Fibroblast of skin of back (primary cell): ENCODE measurements at places on chromosomes 1 and 21.
A peak's percentile ranks its signal among the peaks of the same experiment; 100 is the strongest.

GRCh38 chr1:15026117-15026489 is 127.4 kb upstream of the TMEM51 start:
- no peak for DNase-seq

GRCh38 chr1:88791192-88791591 is 100.2 kb downstream of the GTF2B start:
- DNase-seq = no peak

DNA sequence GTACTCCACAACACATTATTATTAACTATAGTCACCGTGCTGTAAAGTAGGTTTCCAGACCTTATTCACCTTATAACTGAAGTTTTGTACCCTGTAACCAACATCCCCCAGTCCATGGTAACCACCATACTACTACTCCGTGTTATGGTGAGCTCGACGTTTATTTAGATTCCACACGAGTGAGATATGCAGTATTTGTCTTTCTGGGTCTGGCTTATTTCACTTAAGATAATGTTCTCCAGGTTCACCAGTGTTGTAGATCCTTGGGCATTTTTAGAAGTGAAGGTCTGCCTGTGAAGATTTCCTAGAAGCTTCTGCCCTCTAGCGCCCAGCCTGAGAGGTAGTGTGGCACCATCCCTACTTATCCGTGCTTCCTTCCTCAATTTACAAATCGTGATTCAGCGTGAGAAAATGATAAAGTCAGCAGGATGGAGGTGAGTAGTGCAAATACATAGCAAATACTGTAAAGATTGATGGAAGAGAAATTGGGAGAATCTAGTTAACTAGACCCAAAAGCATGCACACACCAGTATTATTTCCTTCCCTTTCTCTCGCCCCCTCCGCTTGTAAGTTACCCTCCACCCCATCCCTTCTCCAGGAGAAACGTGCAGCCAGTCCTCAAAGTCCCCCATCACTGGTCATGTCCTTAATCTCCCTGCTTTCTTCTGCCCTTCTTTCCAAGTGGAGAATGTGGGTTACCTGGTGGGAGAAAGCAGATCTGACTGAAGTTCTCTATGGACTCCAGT is 36.0 kb upstream of the DISC1 start:
- DNase-seq = peak; percentile 66

GRCh38 chr1:156839426-156840109 is 19.3 kb downstream of the INSRR start:
- DNase-seq = no peak

DNA sequence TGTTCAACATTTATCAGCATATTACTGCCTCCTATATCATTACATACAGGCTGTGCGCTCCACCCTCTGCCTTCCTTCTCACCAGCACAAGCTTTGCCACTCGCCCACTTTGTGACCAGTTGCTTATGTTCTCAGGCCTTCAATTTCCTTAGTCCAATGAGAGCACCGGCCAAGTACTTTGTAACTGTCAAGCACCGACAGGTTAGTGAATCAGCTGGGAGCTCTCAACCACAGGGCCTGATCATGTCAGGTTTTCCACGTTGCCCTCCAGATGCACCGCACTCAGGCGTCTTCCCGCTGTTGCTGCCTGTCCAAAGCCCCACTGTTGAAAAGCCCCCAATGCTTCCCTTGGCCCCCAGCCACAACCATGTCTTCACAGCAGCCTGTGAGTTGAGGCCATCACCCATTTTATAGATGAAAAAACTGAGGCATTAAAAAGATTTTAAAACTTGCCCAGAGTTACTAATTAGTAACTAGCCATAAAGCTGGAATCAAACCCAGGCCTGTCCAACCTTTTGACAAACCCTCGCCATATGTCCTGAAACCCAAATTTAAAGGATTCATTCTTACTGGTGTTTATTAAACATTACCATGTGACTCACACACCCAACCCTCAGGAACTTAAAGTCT is 3.4 kb upstream of the KCNN3 start:
- DNase-seq = no peak

GRCh38 chr1:173383351-173383750 is 93.8 kb upstream of the PRDX6 start:
- DNase-seq = peak; percentile 65

DNA sequence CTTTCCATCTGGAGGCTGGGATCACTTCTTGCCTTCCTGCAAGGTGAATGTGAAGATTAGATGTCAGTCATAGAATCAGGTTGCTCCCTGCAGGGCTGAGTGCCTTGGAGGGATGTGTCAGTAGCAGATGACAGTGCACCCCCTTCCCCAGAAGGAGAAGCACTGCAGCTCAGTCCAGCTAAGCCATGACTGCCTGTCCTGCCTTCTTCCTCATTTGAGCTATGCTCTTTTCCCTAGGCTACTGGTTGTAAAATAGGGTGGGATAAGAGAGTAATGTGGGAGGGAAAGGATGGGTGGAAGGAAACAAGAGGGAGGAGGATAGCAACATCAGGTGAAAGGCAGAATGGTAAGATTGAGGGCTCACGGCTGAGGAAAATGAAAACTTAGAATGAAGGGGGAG is 11.1 kb upstream of the FABP3 start:
- no peak for DNase-seq

- no peak for DNase-seq
Measured at GRCh38 chr1:158328426-158328825, 2.9 kb downstream of the CD1B start.

GRCh38 chr1:19042675-19043578 is 86.5 kb upstream of the IFFO2 start:
- DNase-seq = no peak
